Activated CD4-positive, alpha-beta T cell treated with anti-CD3 and anti-CD28 coated beads, Interleukin-2, amount 10 ng/mL, durations not matched to agents 7 days and 5 days (primary cell): ENCODE measurements at places on chromosomes 5 and 9. TPM values are rescaled to one million over a fixed set of nuclear protein-coding genes. Genes with fewer than 3 reads are reported as not detected.

- DNase-seq, result no peak
Measured at GRCh38 chr9:126517833-126518356, 95.8 kb upstream of the LMX1B start.

- DNase-seq, result peak; percentile 97
Measured at GRCh38 chr5:112976432-112977309, at the start of gene DCP2. TSS of gene DCP2 (plus strand) at chr5:112976798. CDS start at chr5:112976934, 136 bp downstream.

DNA sequence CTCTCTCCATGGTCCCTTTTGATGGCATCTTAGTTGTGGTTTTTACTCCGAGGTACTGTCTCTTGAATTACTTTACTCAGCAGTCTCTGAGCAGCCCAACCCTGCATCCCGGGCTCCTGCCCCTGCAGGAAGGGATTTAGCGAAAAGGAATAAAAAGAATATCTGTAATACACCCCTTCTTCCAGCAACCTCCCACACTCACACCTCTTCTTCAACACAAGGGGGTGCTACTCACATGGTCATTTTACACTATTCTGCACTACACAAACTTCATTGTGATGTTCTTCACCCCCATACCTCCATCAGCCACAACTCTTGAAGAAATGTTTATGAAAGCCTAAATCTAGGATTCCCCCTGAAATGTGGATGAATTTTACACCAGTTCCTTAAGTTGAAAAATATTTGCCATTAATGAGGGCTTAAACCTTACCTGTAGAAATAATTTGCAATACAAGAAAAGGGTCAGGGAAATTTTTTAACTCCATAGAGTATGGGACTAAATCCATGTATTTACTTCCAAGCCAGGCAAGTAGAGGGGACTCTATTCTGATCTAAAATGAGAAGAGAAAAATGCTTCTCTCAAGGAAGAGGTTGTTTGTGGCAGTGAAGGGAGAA, 26.0 kb downstream of the TPD52L3 start:
- peak; percentile 46 for DNase-seq

GRCh38 chr9:81499594-81499993, 189.8 kb downstream of the TLE1 start:
- DNase-seq, result no peak

GRCh38 chr9:107631788-107632187, 142.2 kb upstream of the KLF4 start:
- DNase-seq, result no peak

SHOC1 gene
- total RNA-seq, result not detected

DNA sequence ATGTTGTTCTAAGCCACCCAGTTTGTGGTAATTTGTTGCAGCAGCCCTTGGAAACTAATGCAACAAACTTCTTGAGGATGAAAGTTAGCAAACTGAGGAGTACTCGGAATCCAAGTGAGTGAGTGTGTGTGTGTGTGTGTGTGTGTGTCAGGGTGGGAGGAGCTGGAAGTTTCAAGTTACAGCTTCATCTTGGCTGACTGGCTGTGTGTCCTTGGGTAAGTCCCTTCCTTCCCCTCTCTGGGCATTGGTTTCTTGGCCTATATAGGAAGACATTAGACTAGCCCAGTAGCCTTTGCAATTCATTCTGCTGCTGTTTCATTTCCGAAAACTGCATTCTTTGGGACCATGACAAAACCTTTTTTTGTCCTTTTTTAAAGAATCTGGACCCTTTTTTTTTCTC, 157.2 kb downstream of the MELK start:
- DNase-seq, result no peak

DNA sequence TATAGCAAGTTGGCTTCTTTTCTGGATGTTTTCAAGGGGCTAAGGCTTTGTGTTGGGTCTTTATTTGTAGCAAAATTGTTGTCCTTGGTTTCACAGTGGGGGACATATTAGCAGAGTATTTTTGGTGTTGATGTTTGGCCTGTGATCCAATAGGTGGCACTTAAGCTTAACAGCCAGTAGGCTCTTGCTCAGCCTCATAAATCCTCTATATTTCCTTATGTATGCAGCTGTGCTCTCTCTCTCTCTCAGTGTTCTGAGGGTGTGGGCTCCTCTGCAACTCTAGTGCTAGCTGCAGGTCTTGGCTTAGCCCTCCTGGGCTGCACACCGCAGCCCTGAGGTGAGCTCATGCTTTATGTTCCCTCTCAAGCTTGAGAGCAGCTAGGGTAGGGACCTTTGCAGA, 195.0 kb upstream of the GHR start:
- DNase-seq, result no peak
